RWPE1 (cell line): ENCODE measurements at places on chromosomes 4 and X.
A peak's percentile ranks its signal among the peaks of the same experiment; 100 is the strongest.

DNA sequence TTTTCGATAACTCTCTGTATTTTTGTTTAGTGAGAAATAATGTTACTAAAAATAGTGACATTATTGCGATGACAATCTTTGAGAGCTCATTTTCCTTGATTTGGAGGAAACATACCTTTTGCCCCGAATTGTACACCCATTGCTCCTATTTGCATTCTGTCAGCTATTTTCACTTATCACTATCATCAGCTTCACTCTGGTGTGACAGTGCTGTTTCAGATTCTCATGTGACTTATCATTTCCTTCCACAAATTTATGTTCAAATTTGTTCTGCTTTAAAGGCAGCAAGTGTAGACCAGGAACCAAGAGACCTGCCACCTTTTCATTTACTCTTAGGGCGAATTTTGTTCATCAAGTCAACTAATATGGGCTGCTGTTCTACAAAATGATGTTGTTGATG lies 179.4 kb downstream of the RBM46 start:
- DNase-seq, result no peak

- DNase-seq, result no peak
These were observed 97.0 kb downstream of the RBMX2 start for GRCh38 chrX:130498653-130499274.

- no peak for DNase-seq
These were observed 28.6 kb downstream of the TMEM255A start for GRCh38 chrX:120282697-120283096.

DNA sequence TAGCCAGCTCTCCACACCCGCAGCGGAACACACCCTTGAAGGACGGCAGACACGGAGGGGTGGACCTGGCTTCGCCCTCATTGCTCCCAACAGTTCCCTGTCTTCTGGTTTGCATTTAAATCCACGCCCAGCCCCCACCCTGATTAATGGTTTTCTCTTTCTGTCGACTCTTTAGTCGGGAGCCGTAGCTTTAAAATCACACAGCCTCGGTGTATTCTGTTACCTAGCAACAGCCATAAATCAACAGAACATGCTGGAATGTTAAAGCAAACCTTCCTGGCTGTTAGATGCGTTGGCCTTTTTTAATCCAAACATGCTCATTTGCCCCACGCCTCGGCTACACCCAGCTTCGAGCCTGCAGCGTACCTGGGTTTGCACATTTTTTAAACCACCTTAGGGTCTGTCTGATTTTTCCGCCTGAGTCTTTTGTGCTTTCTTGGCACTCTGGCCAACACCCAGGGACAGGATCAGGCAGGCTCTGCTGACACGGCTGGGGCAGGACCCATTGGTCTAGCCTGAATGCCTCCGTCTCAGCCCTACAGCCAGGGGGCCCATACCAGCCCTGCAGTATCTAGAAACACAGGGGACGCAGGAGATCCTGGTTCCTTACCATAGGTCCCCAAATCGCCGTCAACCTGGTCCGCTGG lies 21.4 kb upstream of the PPP2R2C start:
- DNase-seq, result peak; percentile 35

GRCh38 chrX:133306316-133306715 lies 88.2 kb upstream of the TFDP3 start:
- DNase-seq, result no peak

DNA sequence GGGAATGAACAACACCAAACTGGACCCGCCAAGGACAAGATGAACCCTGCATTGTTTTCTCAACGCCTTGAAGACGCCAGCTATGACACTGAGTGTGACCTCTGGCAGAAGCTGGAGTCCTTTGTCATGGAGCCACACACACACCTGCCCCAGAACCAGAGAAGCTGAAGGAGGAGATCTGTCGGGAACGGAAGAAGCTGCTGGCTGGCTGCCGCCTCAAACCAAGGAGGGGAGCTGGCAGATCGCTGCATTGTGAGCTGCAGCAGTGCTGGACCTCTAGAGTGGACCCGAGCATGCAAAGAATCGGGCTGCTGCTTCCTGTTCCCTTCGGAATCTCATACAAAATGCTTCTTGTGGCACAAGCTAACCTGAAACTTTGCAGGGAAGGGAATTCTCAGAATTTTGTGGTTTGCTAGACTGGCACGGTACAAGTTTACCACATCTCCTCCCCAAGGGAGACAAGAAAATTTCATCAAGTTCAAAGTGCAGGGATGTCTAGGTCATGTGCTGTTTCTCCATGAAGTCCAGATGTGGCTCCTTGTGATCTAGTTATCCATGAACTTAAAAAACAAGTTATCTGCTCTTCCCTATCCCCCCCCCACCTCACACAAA lies 23.4 kb upstream of the GLRB start:
- DNase-seq, result no peak

GRCh38 chr4:7843831-7844593 lies 95.6 kb downstream of the AFAP1 start:
- DNase-seq, result peak; percentile 7

- DNase-seq, result no peak
These were observed 2.6 kb downstream of the UVSSA start for GRCh38 chr4:1349359-1350168.

DNA sequence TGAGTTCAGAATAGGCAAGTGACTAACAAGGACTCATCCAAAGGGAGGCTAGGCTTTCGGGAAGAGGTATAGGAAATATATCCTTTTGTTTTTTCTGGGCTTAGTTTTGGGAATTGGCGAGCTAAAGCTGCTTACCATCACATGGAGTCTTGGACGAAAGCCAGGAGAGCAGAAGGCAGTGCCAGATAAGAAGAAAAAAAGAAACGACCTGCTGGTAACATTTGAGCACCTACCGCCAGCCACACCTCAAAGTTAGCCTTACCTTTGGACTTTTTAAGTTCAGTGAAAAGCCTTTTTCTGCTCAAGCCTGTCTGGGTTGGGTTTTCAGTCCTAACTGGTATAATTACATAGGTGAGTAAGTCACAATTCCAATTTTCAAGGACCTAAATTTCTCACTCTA lies 85.1 kb upstream of the LCORL start:
- DNase-seq, result no peak

- no peak for DNase-seq
These were observed 31.2 kb downstream of the GUCY1B1 start for GRCh38 chr4:155789982-155790381.

DNA sequence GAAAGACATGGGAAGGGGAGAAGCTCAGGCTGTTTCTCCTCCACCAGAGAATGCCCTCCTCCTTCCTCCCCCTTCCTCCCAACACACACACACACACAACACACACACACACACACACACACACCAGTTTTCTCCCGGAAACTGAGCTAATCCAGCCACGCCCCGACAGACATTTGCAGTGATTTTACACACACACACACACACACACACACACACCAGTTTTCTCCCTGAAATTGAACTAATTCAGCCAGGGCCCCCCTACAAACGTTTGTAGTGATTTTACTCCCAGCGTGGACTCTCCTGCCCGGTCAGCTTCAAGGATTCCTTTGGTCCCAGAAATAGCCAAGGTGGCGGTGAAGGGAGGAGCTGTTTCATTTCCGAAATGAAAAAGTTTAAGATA lies 32.9 kb upstream of the STX18 start:
- DNase-seq, result no peak

- no peak for DNase-seq
These were observed 28.8 kb downstream of the NKX6-1 start for GRCh38 chr4:84470204-84470785.
